A549 treated with ZK216348 at 1 μM for 4 hours (cell line): ENCODE measurements at places on chromosomes 16 and 17. TPM values are rescaled to one million over a fixed set of nuclear protein-coding genes. Genes with fewer than 3 reads are reported as not detected.

Gene ZFHX3
- 5.1 to 9.9 TPM (median 7.3 TPM) in 5 replicates for total RNA-seq

Gene CLEC18A
- 0.07 to 0.31 TPM (median 0.11 TPM) in 3 of 5 replicates, not detected in the others for total RNA-seq

Gene KCNJ12
- total RNA-seq: 0.67 to 1.5 TPM (median 1.4 TPM) in 5 replicates

Gene GGT6
- not detected in 5 replicates for total RNA-seq

Gene CES4A
- 1.4 to 3.0 TPM (median 2.4 TPM) in 5 replicates for total RNA-seq

Gene PPM1D
- 15.5 to 21.5 TPM (median 16.9 TPM) in 5 replicates for total RNA-seq

Gene ZC3H18
- total RNA-seq: 41.1 to 61.6 TPM (median 53.2 TPM) in 5 replicates

Gene ELMO3
- total RNA-seq: 0.61 to 1.9 TPM (median 1.3 TPM) in 5 replicates

Gene CXCL16
- 11.6 to 20.8 TPM (median 17.1 TPM) in 5 replicates for total RNA-seq

Gene BTBD17
- total RNA-seq: not detected in 5 replicates

Gene SLC52A1
- 0.33 to 1.1 TPM (median 0.75 TPM) in 5 replicates for total RNA-seq

Gene TEDC2
- total RNA-seq: 12.6 to 24.4 TPM (median 21.2 TPM) in 5 replicates

Gene PYY
- not detected in 5 replicates for total RNA-seq
